ENCODE measurements at places on chromosomes 7 and 10.
A peak's percentile ranks its signal among the peaks of the same experiment; 100 is the strongest.

- DNase-seq, result no peak
Measured at GRCh38 chr10:34492081-34492480, 323.0 kb downstream of the PARD3 start.

- no peak for DNase-seq
Measured at GRCh38 chr7:22676385-22676784, 50.6 kb upstream of the IL6 start.

GRCh38 chr10:5283305-5284158, 81.2 kb upstream of the UCN3 start:
- peak; percentile 40 for DNase-seq

- DNase-seq, result no peak
Measured at GRCh38 chr7:40073239-40073638, 61.2 kb downstream of the MPLKIP start.

- no peak for DNase-seq
Measured at GRCh38 chr10:35781643-35782035, 139.5 kb upstream of the FZD8 start.

DNA sequence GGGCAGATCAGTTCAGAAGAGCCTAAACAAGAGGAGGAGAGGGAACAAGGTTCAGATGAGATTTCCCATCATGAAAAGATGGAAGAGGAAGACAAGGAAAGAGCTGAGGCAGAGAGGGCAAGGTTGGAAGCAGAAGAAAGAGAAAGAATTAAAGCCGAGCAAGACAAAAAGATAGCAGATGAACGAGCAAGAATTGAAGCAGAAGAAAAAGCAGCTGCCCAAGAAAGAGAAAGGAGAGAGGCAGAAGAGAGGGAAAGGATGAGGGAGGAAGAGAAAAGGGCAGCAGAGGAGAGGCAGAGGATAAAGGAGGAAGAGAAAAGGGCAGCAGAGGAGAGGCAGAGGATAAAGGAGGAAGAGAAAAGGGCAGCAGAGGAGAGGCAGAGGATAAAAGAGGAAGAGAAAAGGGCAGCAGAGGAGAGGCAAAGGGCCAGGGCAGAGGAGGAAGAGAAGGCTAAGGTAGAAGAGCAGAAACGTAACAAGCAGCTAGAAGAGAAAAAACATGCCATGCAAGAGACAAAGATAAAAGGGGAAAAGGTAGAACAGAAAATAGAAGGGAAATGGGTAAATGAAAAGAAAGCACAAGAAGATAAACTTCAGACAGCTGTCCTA, 52.7 kb upstream of the AGBL3 start:
- no peak for DNase-seq

GRCh38 chr10:118674226-118674919, 78.9 kb upstream of the PRLHR start:
- no peak for DNase-seq

DNA sequence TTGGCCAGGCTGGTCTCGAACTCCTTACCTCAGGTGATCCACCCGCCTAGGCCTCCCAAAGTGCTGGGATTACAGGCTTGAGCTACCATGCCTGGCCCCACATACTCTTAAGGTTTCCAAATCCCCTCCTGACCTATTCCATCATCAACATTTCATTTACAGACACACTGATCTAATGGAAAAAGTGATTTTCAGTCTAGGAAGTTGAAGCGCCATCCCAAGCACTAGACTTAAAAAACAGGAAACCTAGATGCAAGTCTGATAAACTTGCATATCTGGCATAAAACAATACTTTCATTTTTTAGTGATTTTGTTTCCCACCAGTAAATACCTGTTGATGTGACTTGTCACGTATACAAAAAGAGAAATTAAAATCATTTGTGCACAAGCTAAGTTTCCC, 44.0 kb downstream of the DNMBP start:
- DNase-seq, result no peak

- DNase-seq, result no peak
Measured at GRCh38 chr7:113831556-113831955, 87.3 kb downstream of the PPP1R3A start.

DNA sequence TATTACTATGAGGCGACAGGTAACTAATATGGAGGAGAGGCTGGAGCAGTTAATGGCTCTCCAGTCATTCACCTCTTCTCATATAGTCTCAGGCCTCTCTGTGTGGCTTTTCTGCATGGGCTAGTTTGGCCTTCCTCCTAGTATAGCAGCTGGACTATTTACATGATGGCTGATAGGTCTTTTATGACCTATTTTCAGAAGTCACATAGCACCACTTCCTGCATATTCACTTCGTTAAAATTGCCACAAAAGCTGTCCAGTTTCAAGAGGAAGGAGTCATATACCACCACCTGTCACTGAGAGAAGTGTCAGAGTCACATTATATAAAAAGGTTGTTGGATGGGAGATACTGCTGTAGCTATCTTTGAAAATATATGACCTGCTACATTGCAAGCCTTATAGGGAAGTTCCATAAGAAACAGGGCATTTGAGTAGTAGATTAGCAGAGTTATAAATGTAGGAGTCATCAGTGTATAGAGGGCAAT, 8.0 kb upstream of the DMTF1 start:
- no peak for DNase-seq

DNA sequence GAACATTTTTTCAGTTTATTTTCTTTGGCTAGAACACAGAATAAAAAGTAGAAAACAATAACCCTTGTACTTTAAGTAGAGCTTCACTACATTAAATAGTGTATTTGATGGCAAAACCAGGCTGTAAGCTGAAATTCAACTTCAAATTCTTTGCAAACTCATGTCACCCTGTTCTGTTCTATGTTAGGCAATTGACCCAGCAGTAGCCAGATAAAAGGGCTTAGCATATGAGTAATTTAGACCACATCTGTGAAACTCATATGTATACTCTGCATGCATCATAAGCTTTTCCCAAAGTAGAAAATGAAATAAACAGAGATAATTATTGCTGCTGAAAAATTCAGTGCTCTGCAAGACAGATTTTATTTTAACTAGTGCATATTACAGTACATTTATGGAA, 150.2 kb downstream of the GNAI1 start:
- no peak for DNase-seq

- DNase-seq, result no peak
Measured at GRCh38 chr7:11196143-11196542, 222.5 kb downstream of the PHF14 start.

GRCh38 chr7:139718141-139718540, 59.7 kb downstream of the HIPK2 start:
- DNase-seq, result no peak

- DNase-seq, result peak; percentile 38
Measured at GRCh38 chr7:142357953-142358520, 100.2 kb upstream of the PRSS58 start.

- DNase-seq, result no peak
Measured at GRCh38 chr7:44333911-44334733, 8.7 kb upstream of the CAMK2B start.

DNA sequence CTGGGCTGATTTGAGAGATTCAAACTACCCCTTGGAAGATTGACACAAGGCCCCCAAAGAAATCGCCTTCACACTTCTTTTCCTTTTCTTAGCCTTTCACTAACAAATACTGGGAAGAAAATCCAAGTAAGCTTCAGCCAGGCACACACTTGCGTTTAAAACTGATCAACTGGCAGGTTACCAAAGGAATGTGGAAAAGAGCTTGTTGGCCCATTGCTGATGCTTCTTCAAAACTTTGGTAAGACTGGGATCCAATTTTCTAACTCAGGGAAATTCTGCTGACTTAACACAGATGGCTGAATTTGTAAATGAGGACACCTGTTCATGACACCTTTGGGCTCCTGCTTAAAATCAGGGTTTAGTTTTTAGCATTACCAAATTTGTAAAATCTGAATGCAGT, 464.5 kb upstream of the GALNT17 start:
- no peak for DNase-seq

- DNase-seq, result no peak
Measured at GRCh38 chr7:143256932-143257331, 6.3 kb upstream of the GSTK1 start.

- DNase-seq, result no peak
Measured at GRCh38 chr10:133126431-133127290, 33.4 kb upstream of the KNDC1 start.

GRCh38 chr7:3721422-3721821, 420.4 kb downstream of the SDK1 start:
- DNase-seq, result no peak

DNA sequence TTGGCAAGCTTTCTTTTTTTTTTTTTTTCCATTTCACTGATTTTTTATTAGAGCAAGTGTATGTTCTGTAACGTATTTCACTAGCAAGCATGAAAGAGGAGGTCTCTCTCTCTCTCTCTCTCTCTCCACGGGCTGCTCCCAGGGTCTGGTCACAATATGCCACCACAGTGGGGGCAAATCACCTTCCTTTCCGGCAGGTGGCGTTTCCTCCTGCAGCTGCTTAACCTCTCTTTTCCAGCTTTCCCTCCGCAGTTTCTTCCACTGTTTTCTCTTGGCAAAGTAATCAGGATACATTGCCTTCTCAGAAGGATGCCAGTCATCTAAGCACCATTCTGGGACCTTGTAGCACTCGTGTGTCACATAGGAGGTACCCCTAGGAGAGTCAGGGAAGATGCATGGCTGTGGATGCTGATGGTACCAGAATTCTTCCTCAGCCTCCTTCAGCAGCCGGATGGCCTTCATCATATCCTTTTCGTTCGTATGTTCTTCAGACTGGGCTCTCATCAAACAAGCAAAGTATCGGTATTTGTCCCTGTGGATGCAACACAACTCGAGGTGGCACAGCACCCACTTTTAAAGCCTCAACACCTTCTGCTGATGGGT, 197.3 kb upstream of the PODXL start:
- DNase-seq, result peak; percentile 7

DNA sequence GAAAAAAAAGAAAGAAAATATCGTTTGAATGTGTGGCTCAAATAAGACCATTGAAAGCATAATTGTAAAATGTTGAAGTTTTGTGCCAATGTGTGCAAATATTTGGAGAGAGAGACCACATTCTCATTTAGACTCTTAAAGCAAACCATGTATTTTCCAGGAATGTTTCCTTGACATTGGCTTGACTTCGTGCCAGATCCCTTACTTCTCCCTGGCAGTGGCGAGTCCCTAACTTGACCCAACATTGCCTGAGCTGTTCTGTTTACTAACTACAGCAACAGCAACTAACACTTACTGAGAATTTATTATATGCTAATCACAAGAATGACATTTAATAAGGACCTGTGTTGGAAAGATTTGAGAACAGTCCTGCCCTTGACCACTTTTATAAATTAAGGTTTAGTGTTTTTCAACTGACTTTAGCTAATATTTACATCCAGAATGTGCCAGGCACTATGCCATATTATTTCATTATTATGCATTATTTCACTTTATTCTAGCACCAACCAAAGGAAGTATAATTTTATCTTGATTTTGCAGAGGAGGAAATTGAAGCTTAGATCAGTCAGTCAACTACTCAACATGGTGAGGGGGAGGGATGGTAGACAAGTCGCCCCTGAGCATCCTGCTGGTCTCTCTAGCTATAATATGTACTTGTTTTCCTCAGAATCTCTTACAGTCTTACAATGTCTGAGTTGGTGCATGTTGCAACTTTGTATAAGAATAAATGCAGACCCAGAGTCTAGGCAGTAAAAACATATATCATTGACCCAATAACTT, 29.7 kb downstream of the ZNF467 start:
- no peak for DNase-seq

GRCh38 chr10:29583674-29584073, 51.1 kb downstream of the SVIL start:
- no peak for DNase-seq

DNA sequence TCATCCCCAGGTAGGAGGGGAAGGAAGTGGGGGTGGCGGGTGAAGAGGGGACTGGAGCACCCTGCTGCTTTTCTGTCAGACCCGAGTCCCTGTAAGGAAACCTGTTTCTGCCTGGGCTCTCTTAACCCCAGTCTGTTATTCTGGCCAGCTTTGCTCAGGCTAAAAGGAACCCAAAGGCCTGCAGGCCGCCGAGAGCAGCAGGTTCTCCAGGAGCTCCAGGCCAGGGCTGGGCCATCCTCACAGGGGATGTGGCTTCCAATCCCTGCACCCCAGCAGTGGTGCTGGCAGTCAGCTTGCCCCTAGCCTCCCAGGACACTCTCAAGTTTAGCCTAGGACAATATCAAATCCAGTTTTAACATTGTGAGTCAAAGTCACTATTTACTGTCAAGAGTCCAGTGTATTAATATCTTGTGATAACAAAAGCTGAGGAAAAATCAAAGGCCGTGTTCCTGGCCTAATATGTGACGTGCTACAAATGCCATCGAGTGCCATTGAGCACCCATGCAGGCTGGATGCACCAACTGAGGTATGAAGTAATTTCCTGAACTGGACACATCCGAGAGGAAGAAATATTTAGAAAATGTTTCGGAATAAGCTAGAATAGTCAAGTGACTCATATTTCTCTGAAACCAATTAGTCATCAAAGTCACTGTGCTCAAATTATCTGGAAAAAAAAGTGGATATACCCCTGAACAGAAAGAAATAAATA, 7.0 kb downstream of the PKD1L1 start:
- DNase-seq, result peak; percentile 77

GRCh38 chr10:61642676-61643075, 20.1 kb upstream of the CABCOCO1 start:
- DNase-seq, result no peak

- no peak for DNase-seq
Measured at GRCh38 chr7:156234666-156235494, 405.7 kb upstream of the RNF32 start.

DNA sequence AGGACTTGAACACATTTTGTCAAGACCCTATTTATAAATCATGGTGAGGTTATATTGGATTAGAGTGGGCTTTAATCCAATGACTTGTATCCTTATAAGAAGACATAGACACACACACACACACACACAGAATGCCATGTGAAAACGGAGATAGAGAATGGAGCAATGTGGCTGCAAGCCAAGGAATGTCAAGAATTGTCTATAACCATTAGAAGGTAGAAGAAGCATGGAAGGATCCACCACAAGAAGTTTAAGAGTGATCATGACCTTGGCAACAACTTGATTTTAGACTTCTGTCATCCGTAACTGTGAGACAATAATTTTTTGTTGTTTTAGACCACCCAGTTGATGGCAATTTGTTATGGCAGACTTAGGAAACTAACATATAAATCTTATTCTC, 514.2 kb downstream of the TFEC start:
- no peak for DNase-seq

DNA sequence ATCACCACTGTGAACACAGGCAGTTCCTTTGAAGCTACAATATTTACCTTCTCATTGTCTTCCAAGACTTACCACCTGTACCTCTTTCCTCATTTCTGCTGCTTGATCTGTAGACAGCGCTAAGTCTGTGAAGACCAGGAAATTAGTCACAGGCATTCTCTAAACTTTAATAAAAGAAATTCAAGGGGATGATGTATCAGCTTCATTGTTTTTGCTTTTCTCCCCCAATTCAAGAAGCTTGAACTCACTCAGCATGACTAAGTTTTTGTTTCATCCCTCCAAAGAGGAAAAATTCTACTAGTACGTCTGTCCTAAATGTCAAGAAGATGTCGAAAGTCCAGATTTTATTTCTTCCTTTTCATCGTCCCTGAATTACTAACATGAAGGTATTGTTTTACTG, 75.3 kb upstream of the PPP1R9A start:
- DNase-seq, result no peak

GRCh38 chr10:132274986-132275385, 32.8 kb downstream of the STK32C start:
- DNase-seq, result no peak

GRCh38 chr7:112167147-112167546, 39.1 kb downstream of the DOCK4 start:
- DNase-seq, result no peak
